HS-27A (cell line): ENCODE measurements at places on chromosomes 12 and 14.
A peak's percentile ranks its signal among the peaks of the same experiment; 100 is the strongest.

GRCh38 chr12:10392394-10392930, 2.6 kb upstream of the KLRK1 start:
- peak; percentile 76 for DNase-seq

GRCh38 chr14:82528016-82528415, 994.4 kb upstream of the SEL1L start:
- DNase-seq = no peak

DNA sequence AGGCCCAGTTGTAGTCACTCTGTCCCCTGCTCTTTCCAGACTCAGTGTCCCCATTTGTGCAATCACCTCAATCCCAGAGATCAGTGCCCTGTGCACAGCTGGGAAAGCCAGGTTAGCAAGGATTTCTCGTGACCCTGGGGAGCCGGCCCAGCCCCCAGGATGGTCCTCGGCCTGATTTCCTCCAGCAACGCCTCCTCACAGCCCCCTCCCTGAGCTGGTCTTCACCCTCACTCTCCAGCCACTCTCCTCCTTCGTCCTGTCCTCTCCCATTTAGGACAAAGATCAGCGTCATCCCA, 194.8 kb upstream of the C14orf180 start:
- no peak for DNase-seq

DNA sequence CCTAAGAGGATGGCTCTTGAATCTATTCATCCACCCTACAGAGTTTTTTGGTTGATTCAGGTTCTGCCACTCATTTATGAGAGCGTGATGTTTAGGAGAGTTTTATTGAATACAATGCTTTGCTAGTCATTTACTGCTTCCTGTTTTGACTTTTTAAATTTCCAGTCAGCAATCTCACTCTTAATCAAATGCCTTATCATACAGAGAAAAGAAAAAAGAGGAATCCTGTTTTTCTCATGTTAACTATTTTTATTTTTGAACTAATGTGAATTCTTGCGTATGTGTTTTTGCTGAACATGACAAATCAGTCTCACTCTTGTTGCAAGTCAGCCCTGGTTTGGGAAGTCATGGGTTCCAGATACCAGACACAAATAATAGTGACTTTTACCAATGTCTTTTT, 22.1 kb upstream of the LGMN start:
- no peak for DNase-seq

DNA sequence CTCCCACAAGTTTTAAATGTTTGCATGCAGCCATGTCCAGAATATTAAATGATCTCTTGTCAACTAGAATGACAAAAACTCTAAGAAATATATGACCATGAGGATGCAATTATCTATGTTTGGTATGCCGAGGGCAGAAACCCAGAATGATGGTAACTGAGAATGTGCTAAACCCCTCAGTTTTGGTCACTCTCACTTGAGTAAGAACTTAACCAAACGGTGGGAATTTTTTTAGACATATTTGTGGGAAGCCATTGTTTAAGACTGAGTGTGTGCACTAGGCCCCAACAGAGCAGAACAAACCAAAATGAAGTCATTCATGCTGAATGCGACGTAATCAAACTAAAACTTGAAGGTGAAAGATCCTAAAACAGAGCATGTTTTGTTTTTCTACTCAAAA, 1927.9 kb upstream of the SEL1L start:
- no peak for DNase-seq

DNA sequence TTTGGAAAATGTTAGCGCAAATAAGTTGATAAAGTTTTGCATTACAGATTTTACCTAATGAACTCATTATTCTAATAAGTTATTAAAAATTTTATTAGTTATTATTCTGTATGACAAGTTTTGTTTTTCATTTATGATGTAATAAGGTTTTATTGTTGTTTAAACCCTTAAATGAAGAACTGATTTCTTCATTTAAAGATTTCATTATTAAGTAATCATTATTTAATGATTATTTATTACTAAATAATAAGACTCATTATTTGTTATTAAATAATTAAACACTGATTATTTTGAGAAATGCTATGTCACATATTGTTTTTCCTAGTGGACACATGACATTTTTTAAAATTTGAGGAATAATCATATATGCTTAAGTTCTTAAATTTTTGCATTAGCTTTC, 34.2 kb downstream of the USP15 start:
- no peak for DNase-seq

GRCh38 chr12:80567401-80567800, 123.4 kb downstream of the PTPRQ start:
- no peak for DNase-seq

GRCh38 chr14:104151566-104152245, 13.3 kb downstream of the KIF26A start:
- no peak for DNase-seq

- no peak for DNase-seq
Observed at GRCh38 chr12:115437061-115437567, 753.1 kb upstream of the TBX3 start.

DNA sequence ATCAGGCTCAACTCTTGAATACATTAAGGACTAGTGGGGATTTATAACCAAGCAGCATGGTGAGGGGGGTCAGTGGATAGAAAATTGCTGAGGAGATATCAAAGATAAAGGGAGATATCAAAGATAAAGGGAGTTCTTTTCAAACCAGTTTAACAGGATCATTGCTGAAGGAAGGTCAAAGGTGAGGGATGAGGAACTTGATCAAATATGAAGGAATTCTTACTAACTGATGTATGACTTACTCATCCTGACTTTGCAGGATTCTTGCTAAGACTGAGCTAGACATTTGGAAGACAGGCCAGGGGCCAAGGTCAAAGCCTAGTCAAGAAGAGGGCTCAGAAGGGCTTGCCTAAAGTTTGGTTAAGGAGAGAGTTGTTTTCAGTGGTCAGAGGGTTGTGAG, 4.8 kb downstream of the ABHD4 start:
- DNase-seq = no peak

- no peak for DNase-seq
Observed at GRCh38 chr14:75165586-75166391, 10.6 kb downstream of the TMED10 start.

- DNase-seq = no peak
Observed at GRCh38 chr12:30845676-30846075, 80.9 kb upstream of the TSPAN11 start.

GRCh38 chr12:88923631-88924030, 343.4 kb upstream of the KITLG start:
- DNase-seq = no peak

DNA sequence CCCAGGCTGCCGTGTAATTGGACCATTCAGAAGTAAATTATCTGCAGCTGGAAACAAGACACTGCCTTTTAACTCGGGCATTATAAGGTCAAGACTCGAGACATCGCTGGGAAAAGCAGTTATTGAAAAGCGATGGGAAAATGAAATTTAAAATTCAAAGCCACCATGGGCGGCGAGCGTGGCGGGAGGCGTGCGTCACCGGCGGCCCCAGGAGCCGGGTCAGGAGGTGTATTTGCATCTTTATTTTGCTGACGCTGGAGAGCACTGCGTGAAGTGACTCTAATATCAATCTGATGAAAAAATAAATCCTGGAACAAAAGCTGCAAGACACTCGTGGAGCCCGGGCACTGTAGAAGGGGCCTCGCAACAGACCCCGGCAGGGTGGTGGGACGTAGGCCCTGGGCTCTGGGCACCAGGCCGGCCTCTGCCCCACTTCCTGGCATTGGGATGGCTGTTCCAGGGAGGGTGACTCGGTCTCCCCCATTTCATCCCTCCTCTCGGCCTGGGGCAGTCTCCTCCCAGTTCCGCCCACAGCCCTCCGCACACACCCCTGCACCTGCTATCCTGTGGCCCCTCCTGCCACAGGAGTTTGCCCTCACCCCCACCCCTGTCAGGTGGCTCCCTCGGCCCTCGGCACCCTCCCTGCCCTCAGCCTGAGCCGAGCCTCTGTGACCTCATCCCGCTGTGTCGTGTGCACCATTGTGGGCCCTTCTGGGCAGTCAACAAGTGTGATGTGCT, 196.2 kb downstream of the KIF26A start:
- DNase-seq = no peak

DNA sequence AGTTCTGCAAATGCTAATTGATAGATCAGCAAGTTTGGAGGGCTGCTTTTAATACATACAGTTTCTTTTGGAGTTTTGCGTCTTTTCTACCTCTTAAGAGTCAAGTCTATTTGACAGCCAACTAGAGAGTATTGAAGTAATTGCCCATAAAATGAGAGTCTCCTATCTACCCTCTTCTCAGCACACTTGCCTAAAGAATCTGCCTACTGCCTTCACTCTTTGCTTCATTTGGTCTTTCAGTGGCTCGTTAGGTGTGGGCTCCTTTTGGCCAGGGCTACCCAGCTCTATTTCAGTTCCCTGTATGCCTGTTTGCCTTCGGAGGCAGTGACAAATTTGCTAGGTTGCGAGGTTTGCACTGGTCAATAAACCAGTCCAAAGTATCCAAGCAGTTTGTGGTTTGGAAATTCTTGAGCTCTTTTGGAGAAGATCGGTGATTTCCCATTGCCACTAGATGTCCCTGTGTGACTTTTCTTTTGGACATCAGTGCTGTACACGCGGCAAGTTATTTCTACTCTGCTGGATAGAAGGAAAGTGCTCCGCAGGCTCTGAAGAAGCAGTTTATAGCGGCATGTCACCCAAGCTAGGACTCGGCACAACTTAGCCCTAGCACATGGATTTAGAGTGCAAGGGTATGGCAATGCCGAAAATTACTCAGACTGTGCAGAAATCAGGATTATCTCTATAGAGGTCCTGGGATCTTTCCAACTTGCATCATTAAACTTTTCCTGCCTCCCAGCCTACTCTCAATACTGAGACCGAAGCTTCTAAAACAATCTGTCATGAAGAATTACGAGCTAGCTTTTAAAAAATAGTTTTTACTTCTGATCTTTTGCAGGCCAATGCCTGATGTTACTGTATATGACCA, 38.6 kb downstream of the MGST1 start:
- peak; percentile 11 for DNase-seq

DNA sequence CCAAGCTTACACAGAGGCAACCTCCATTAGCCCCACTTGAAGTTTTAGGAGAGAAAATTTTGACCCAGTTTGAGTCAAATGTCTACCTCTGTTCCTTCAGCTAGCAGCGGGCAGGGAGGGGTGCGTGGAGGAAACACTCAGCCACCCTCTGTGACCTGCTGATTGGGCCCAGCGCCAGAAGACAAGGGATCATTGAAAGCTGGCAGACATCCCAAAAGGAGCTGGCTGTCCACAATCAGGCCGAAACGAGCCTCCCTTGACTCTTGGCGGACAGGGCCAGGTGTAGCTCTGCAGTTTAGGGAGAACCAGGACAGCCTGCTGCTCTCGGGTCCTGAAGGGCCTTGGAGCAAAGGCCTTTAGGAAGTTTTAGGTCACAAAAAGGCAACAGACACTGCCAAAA, 41.3 kb downstream of the CD9 start:
- no peak for DNase-seq

GRCh38 chr12:57609101-57609780, 2.0 kb upstream of the ARHGEF25 start:
- no peak for DNase-seq

DNA sequence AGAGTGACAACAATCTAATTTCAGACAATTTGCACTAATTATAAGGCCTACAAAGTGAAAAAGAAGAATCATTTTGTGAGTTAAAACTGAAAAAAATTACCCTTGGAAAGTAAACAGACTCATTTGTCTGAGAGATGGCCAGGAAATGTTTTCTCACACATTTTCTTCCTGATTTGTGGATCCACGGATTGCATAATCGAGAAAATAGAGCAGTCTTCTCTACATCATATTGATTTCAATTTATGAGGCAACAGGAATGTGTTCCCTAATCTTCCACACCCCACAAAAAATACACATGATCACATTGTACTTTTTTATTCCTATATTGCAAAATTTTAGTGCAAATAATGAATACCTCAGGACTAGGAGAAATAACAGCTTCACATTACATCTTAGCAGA, 160.8 kb downstream of the CCER1 start:
- DNase-seq = no peak

DNA sequence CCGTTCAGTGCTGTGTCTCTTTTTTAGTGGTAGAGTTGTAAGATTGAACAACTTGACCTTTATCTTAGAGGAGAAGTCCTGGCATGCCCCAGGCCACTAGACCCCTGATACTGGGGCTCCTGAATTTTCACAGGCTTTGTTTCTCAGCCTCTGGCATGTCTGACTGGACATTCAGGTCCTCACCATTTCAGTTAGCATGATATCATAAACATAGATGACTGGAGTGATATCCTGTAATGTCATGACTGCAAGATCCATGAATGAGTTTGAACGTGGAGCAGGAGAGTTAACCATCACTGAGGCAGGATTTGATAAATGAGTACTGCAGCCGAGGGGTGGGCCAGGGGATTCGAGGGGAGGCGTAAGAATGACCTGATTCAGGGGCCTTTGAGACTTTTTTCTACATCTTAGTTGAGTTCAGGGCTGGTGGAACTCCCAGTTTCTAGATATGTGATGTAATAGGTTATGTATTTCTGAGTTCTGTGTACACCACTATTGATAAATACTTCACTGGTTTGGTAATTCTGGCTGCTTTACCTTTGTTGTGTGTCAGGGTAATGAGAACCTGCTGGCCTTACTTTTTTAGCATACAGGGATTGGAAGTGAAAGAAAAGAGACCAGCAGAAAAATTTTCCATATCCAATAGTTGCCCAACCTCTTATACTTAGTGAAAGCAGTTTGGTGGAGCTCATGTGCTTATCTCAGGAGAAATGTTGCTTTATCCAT, 217.0 kb downstream of the SYNE2 start:
- DNase-seq = no peak

DNA sequence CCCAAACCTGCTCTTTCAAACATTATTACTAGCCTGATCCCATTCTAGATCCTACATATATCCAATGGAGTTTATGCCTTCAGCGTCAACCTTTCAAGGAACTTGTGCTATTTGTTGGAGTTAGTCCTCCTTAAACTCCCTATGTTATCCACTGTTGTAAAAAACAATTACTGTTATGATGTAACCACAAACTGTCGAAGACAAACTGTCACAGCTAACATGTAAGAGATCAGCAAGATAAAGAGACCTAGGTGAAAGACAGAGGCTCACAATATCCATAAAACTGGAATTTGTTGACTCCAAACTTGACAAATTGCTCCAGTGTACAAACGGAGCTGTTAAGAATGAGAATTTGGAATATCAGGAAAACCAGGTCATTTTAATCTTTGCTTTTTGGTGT, 70.7 kb downstream of the CDK17 start:
- no peak for DNase-seq

DNA sequence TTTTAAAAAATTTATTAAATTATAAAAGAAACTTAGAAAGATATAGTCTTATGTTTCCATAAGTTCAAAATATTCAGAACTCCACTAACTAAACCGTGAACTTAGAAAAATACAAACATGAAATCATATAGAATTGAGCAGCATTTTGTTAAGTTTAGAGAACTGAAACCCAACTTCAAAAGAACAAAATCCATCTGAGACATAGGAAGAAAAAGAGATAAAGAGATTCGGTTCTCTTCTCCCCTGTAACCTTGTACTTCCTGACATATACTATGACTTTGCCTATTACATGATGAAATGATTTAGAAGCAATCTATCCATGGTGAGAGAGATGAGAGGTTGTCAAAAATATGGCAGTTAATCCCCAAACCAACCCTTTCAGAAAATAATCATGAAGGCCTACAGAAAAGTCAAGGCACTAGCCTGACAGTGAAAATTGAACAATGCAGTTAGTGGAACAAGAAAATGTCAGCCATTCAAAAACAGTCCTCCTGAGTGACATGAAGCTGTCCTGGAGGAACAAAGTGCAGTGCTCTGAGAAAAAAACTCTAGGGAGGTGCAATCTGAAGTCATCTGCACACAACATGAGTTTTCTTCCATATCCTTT, 44.0 kb downstream of the C12orf50 start:
- no peak for DNase-seq
